HS-5 (cell line): ENCODE measurements at places on chromosomes 7 and 10.
A peak's percentile ranks its signal among the peaks of the same experiment; 100 is the strongest.

- no peak for DNase-seq
Observed at GRCh38 chr7:93008833-93009232, 108.9 kb downstream of the SAMD9 start.

DNA sequence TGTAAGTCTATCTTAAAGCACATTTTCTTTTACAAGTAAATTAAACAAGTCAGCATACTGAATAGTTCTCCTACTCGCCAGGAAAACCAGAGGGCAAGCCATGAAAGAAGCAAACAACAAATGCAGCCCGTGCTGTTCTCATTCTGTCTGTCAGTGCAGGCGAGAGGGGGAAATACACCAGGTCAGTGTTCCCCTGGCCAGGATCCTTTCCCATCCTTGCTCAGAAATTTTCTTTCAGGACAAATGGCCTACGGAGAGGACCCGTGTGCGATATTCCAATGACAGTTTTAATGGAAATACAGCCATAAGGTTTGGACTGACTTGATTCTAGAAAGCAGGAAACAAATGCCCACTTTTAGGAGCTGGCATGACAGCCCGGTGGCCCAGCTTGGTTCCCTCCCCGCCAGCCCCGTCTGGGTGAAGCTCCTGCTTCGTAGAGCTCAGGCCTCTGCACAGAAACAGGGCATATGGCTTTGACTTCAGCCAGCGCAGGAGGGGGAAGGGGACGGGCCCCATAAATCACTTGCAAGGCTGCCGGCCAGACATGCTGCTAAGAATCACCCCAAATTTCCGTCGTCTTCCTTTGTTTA is 67.8 kb downstream of the FRMD4A start:
- DNase-seq, result no peak

GRCh38 chr7:27312820-27313219 is 70.2 kb downstream of the EVX1 start:
- DNase-seq, result no peak

DNA sequence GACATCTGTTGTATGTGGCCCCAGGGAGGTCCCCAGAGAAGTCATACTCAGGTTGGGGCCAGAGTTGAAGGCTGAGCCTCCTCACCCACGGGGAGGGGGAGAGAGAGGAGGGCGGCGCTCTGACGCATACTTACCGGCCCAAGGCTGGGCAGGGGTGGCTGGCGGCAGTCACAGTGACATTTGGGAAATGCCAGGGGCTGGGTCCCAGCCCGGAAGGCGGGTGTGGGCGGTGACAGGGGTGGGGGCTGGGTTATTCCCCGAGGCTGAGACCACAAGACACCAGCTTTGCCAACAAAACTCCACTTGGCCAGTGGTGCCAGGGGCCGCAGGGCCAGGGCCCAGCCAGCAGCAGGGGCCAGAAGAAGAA is 41.1 kb downstream of the RASGEF1A start:
- DNase-seq, result no peak

- DNase-seq, result no peak
Observed at GRCh38 chr7:749140-749551, 22.1 kb upstream of the PRKAR1B start.

DNA sequence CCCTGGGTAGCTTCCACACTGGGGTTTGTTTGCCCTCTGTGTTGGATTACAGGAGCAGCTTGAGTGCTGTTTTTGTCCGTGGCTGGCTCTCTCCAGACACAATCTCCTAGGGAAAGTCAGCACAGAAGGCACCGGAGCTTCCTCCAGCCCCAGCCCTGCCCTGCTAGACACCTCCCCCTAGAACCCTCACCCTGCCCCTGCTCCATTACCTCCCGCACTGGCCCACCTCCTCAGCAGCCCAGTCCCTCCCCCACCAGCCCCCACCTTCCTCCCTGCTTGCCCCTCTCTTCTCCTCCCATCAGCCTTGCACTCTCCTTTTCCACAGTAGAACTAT is 130.5 kb downstream of the ADCY1 start:
- no peak for DNase-seq

DNA sequence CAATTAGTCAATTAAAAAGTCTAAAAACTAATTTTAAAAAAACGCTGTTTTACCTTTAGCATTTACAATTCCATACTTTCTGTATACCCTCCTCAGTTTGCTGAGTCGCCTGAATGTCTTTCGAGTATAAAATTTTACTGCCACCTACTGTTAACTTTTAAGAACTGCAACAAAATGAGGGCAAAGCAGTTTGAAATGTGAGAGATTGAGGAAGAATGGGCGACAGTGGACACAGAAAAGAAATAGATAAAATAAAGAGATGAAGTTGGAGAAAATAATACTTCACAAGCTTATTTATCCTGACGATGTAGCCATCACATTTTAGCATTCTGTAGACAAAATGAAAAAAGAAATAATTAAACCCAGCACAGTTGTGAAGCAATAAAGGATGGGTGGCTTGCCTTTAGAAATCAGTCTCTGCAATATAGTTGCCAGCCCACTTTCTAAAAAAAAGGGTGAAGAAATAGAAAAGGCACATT is 110.8 kb upstream of the PTN start:
- DNase-seq, result peak; percentile 14

DNA sequence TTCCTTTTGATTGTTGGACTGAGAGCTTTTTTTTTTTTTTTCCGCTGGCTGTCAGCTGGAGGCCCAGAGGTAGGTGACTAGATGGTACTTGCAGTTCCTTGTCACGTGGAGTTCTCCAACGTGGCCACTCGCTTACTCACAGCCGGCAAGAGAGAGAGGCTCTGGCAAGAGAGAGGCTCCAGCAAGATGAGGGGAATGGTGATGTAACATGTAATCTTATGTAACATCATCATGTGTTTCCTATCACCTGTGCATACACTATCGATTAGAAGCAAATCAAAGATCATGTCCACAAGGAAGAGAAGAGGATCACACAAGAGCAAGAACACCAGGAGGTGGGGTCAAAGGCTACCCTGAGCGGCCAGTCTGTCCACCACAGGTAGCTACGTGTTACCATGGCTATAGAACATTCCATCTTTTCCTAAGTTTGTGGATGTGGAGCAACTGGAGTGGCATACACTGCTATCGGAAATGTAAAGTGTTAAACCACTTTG is 4.0 kb upstream of the BORCS7 start:
- DNase-seq, result no peak

- DNase-seq, result no peak
Observed at GRCh38 chr7:132557489-132558044, 18.7 kb downstream of the PLXNA4 start.

- no peak for DNase-seq
Observed at GRCh38 chr7:157927313-157927925, 590.6 kb downstream of the DNAJB6 start.

DNA sequence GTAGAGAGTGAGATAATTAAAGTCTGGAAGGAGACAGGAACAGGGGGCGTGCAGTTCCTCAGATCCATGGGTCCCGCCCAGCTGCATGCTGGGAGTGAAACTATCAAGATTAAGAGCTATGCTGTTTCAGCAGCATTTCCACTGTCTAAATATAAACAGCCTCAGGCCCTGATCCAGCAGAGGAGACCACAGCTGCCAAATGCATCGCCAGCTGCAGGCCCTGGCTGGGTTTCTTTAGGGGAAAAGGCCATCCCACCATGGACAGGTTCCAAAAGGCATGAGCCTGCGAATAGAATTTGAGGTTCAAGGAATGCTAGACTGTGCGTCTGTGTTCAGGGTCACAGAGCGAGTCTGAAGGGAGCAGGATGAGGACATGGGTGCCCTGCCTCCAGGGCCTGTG is 411.4 kb downstream of the PAXIP1 start:
- DNase-seq, result no peak

GRCh38 chr10:50850578-50851230 is 34.7 kb downstream of the A1CF start:
- no peak for DNase-seq

DNA sequence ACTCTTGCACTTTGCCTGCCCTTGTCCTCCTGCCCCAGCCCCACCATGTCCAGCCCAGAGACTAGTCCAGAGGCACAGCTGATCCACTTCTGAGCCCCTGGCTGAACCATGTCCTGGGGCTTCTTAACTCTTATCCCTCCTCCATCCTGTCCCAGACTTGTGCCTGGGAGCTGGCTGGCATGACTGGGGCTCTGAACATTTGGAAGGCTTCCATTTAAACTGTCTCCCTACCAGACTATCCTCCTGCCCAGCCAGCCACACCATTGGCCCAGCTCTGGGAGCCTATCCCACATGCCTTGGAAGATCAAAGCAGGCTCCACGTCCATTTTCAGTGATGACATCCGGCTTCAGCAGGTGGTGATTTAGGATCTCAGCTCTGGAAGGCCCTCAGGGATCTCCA is 57.4 kb downstream of the FAM241B start:
- DNase-seq, result no peak

DNA sequence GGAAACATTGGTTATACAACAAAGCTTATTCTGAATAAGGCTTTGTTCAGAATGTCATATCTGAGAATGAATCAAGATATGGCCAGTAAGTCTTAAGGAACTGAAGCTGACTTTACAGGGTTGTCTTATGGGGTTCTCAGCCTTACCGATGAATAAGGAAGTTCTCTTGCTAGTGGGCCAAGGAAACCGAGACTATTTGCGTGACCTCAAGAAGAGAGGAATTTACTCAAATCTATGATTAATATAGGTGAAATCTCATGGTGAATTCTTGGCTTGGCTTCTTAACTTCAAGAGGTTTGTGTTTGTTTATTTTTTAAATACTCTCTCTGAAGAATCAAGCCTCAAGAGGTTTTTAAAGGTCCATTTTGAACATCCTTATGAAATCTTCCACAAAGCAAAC is 4.7 kb upstream of the MRLN start:
- no peak for DNase-seq
